Activated CD4-positive, alpha-beta T cell treated with anti-CD3 and anti-CD28 coated beads, Interleukin-2, amount 50 U/mL, for 24 hours (primary cell): ENCODE measurements at places on chromosomes 1 and 21.

DNA sequence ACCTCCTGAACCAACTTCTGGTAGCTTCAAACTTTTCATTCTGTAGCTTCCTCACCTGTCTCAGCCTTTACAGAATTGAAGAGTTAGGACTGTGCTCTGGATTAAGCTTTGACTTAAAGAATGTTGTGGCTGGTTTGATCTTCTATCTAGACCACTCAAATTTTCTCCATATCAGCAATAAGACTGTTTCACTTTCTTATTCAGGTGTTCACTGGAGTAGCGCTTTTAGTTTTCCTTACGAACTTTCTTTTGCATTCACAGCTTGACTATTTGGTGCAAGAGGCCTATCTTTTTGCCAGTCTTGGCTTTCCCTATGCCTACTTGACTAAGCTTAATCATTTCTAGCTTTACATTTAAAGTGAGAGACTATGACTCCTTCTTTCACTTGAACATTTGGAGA lies 31.5 kb downstream of the FGGY start:
- no peak for DNase-seq

DNA sequence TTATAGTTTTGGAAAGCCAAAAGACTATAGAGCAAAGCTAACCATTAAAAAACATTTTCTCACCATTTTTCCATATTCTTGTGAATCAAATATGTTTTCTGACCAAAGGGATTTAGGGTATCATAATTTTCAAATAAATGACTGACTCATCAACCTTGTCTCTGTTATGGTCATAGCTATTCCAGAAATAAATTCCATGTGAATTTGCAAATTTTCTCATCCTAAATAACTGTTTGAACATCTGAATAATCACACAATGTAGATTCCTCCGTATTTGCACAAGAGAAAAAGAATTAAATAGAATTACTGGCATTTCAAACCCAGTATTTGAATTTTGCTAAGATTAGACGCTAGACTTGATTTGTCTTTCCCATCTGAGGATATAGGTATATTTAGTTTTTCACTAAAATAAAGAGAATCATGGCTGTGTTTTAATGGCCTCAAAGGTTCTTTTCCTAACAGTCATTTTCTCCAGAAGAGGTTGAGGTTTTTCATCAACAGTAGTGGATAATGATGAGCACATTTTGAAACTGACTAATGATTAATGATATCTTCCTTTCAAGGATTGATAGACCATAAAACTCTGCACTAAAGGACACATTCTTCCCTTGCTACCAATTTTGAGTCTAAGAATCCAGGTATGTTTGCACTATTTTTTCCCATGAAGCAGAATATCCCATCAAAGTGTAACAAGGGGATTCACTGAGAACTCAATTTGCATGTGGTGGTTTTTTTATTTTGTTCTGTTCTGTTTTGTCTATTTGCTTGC lies 9.5 kb upstream of the DUSP23 start:
- no peak for DNase-seq

DNA sequence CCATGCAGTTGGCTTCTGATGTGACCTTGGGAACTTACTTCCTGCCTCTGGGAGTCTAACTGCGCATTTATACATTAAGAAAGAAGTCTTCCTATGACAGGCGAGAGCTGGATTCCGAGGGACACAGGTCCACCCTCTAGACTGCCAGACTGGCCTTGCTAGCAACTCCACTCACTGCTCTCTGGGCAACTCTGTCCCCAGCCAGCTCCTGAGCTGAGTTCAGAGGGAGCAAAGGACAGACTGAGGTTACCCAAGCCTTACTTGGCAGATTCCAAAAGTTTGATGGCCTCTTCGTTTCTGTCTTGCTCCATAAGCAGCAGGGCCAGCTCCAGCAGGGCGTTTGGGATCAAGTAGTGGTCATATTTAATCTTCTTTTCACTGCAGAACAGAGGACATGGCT lies 41.8 kb downstream of the TTC39A start:
- no peak for DNase-seq

- no peak for DNase-seq
These were observed 585 bp upstream of the PLEKHA6 start for GRCh38 chr1:204360314-204360713.

DNA sequence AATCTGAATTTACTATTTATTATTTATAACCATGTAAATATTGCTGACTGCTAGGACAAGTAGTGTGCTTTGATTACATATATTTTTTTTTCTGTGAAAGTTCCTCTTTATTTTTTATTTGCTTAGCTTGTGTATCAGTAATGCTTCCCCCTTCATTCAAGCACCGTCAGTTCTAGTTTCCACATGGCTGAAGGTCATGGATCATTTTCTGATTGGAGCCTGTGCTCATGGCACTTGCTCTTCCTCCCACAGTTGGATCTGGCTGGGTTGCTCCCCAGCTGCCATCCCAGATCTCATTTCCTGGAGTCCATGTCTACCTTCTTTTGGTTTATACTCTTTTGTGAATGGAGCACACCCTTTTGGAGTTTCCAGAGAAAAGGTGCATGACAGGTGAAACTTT lies 57.0 kb upstream of the IGSF5 start:
- no peak for DNase-seq

DNA sequence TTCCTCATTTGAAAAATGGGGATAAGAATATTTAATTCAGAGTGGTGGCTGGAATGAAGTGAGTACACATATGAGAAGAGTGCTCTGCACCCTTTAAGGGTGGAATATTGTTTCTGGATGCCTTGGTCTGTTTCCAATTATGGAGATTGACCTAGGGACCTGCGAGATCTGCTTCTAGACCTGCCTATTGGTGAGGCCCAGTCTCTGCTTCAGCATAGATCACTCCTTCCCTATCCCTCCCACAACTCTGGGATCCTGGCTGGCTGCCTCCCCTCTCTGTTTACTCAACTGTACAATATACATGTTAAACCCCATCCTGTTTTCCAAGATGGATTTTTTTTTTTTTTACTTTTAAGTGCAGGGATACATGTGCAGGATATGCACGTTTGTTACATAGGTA lies 6.4 kb upstream of the LDLRAD1 start:
- DNase-seq: no peak

DNA sequence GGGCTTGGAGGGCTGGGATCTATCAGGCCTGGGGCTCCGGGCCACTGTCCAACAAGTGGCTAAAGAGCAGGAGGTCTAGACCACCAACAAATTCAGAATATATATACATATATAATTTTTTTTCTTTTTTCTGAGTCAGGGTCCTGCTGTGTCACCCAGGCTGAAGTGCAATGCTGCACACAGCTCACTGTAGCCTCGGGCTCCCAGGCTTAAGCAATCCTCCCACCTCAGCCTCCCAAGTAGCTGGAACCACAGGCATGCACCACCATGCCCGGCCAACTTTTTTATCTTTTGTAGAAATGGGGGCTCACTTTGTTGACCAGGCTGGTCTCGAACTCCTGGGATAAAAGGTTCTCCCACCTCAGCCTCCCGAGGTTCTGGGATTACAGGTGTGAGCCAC lies 6.8 kb upstream of the LAPTM5 start:
- DNase-seq: no peak

GRCh38 chr21:15753741-15754140 lies 24.0 kb downstream of the USP25 start:
- DNase-seq: no peak

GRCh38 chr1:156752843-156753482 lies 1.5 kb upstream of the HDGF start:
- DNase-seq: no peak

DNA sequence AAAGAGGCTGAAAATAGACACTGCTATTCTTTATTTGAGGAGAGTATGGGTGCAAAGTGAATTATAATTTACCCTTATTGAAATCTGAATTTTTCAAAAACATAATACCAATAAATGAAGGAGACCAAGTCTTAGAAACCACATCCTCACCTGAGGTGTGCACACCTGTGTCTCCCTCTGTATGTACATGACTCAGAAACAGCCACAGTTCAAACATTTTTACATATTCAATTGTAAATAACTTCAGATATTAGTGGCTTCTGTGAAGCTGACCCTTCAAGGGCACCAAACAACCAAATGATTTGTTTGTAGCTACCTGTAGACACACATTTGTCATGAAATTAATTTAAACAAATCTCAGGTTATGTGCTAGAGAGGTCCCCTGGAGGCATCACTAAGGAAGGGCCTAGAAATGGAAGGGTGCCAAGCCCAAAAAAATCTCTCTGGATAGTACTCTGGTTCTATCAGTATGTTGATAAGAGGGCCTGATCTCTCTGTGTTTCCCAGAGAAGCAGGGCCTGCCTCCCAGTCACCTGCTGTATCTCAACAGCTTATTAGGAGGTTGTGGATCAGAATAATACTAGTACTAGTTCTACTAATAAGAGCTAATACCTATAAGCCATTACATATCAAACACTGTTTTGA lies 28.1 kb downstream of the ERI3 start:
- no peak for DNase-seq

GRCh38 chr1:31216016-31216415 lies 23.7 kb downstream of the NKAIN1 start:
- DNase-seq: no peak

GRCh38 chr21:31110430-31110829 lies 72.2 kb upstream of the KRTAP19-8 start:
- DNase-seq: no peak

DNA sequence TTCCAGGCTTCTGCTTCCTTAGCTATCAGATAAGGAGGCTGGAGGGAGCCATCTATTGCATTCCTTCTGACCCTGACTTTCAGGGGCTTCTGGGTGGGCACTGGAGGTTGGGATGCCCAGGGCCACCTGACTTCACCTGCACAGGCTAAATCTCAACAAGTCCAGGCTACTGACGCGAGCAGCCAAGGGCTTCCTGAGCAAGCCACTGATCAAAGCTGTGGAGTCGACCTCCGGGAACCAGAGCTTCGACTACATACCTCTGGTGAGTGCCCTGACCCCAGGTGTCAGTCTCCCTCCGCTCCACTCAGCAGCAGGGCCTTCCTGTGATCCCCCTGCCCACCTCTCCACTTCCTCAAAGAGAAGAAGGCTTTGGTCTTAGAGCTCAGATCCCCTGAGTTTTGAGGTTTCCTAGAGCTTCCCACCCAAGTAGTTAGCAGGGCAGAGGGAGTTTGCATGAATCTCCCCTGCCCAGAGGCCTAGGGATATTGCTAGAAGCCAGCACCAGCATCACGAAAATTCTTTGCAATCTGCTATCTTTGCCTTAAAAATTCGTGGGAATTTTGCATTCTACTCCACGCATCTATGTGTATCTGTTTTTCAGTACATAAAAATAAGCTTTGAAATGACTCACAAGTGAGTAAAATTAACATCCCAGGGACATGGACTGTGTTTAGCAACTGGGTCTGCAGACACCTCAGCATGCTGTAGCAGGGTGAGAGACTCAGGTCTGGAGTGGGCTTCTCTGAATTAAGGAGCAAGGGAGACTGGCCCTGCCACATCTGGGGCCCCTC lies 61.4 kb downstream of the VWA5B1 start:
- no peak for DNase-seq

- no peak for DNase-seq
These were observed 52.9 kb downstream of the MATN1 start for GRCh38 chr1:30670240-30671060.
